ENCODE measurements at places on chromosomes 11 and 22.
A peak's percentile ranks its signal among the peaks of the same experiment; 100 is the strongest.

- no peak for DNase-seq
Observed at GRCh38 chr11:76803811-76804600, 20.9 kb downstream of the TSKU start.

DNA sequence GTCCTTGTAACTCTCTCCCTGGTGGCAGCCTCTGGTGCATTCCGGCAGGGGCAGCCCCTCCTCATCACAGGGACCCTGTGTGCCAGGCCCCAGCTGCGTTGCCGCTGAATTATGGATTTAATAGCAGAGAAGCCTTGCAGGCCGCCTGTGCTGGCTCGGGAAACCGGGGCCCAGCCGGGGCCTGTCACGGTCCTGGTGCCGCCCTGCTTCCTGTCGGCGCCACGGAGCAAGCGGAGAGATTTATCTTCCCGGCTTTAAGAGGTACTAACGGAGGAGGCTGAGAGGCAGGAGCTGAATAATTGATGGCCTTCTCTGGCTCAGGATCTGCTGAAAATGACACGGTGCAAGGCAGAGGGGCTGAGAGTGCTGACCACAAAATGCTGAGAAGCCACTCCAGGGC lies 54.0 kb upstream of the CCDC188 start:
- DNase-seq, result no peak

GRCh38 chr22:34917239-34917638 lies 148.7 kb upstream of the ISX start:
- DNase-seq, result no peak

GRCh38 chr11:36478700-36479329 lies 31.3 kb downstream of the TRAF6 start:
- peak; percentile 2 for DNase-seq

DNA sequence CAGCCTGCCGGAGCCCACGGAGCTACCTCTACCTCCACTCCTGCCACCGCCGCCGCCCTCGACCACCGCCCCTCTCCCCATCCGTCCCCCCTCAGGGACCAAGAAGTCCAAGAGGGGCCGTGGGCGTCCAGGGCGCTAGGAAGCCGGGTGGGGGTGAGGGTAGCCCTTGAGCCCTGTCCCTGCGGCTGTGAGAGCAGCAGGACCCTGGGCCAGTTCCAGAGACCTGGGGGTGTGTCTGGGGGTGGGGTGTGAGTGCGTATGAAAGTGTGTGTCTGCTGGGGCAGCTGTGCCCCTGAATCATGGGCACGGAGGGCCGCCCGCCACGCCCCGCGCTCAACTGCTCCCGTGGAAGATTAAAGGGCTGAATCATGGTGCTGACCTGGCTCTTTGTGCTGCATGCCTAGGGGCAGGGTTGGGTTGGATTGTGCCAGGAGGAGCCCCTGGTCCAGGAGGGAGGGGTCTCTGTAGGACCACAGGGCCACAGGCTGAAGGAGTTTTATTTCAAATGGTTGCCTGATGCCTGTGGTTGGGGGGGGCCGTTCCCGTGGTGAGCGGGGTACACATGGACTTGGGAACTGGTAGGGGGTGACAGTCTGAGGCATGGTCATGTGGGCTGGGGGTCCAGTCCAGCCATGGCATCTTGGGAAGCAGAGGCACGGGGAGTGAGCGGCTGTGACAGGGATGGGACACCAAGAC lies 2.3 kb downstream of the PTPRCAP start:
- no peak for DNase-seq

GRCh38 chr22:29737251-29738117 lies 17.7 kb downstream of the CABP7 start:
- no peak for DNase-seq

GRCh38 chr11:35158701-35159510 lies 19.9 kb downstream of the CD44 start:
- no peak for DNase-seq

- DNase-seq, result no peak
Observed at GRCh38 chr22:50544746-50545253, 899 bp upstream of the KLHDC7B start.

DNA sequence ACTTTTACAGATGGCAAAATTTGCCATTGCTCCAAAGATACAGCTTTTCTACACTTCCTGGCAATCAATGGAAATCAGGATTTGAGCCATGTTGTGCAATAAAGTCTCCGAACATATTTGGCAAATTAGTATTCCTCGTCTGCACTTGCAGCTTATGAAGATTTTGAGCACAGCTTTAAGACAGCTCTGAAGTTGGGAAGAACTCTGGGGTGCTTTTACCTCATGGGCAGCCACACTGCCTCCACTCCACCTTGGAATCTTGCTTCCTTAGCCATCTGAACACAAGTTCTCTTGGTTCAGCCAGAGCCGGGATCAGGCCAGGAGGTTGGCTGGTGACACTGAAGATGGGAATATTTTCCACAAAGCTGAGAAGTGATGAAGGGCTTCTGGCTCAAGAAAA lies 191.2 kb downstream of the CWF19L2 start:
- DNase-seq, result no peak

DNA sequence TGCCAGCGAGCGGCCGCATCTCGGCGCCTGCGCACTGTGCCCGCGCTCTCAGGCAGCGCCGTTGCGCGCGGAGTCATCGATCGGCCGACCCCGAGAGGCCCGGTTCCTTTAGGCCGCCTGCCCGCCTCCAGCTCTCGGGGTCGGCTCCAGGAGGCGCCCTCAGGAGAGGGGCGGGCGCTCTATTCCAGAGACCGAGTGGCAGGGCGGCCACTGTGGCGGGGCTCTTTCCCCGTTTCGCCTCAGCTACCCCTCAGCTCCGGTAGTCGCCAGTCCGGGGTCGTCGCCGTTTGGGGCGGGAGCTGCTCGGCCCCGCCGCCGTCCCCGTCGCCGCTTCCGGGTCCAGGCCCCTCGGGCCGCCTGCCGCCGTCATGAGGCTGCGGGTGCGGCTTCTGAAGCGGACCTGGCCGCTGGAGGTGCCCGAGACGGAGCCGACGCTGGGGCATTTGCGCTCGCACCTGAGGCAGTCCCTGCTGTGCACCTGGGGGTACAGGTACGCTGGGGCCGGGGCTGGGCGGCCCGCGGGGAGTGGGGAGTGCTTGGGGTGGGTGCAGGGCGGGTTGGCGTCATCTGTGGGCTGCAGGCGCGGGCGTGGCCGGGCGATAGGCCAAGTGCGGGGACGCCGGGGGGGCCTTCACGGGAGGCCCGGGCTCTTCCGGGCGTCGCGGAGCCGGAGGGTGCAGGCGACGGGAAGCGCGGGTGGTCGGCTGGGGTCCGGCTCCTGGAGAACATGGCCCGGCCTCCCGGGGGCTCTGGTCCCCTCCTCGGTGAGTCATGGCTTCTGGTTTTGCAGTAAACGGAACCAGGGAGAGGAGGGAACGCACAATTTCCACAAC lies at the start of gene FBXO7:
TSS of gene FBXO7 (plus strand) at position 177 of the 833 bp plus-strand sequence. CDS start at position 369, 192 bp downstream.
- peak; percentile 16 for DNase-seq

- DNase-seq, result no peak
Observed at GRCh38 chr11:42251984-42252383, 792.5 kb upstream of the LRRC4C start.

DNA sequence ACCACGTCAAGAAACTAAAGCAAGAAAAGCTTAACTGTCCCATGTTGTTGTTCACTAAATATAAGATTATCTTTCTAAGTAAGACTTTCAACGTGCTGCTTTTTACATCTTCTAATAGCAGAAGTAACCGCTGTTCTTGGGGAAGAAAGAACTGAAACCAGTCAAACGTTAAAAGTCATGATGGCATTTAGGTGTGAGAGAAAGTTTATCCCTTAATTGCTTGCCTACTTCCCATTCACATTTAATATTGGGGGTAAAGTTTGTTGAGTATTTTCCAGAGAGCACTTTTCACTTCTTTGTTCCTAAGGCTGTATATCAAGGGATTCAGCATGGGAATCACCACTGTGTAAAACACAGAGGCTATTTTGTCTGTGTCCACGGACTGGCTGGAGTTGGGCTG lies 970 bp downstream of the OR5B21 start:
- DNase-seq, result no peak

DNA sequence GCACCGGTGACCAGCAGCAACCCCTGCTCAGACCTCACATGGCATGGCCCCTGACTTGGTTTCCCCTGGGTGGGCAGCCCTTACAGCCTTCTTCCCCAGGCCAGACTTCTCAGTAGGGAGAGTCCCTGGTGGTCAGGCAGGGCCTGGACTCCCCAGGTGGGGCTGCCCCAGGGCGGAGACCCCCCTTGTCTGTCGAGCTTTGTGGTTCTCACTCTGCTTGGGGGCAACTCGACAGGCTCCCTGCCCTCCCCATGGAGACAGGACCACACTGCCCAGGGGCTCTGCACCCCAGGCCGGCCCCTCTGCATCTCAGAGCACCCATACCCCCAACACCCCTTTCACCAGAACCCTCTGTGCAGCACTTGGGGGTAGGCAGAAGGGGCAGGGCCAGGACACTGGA lies 87.7 kb downstream of the MORC2 start:
- no peak for DNase-seq

GRCh38 chr11:128494418-128495332 lies 92.7 kb downstream of the ETS1 start:
- DNase-seq, result no peak

DNA sequence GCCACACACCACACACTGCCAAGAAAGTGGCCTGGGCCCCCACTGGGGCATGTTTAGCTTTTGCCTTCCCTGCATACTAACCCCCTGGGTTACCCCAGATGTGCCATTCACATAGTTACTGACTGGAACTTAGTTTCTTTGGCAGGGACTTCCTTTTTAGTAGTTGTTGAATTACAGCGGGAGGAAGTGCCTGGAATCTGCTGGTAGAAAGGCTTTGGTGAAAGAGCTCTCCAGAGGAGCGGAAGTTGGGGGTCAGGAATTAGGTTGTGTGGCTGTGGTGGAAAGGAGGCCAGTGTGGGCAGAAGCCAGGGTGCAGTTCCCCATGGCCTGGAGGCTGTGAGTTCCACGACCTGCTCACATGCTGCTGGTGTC lies 69.0 kb downstream of the MED15 start:
- DNase-seq, result no peak

GRCh38 chr22:33898121-33898520 lies 22.2 kb downstream of the LARGE1 start:
- DNase-seq, result no peak

DNA sequence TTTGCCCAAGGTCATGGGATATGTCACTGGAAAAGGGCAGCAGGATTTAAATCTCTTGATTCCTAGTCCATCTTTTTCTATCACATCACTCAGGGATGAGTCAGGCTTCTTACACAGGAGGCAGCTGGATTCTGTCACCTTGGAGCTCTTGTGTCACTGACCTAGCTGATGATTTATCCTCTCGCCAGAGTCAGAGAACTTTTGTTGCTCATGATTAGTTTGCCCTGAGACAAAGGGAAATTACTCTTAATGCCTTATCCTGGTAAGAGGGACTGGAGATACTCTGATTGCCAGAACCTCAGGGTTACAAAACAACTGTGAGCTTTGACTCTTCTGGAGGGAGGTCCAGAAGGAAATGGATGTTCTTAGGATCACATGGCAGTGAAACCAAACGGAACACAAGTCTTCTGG lies 10.1 kb downstream of the COA4 start:
- no peak for DNase-seq

- no peak for DNase-seq
Observed at GRCh38 chr22:42368379-42369249, 63.6 kb downstream of the NFAM1 start.

DNA sequence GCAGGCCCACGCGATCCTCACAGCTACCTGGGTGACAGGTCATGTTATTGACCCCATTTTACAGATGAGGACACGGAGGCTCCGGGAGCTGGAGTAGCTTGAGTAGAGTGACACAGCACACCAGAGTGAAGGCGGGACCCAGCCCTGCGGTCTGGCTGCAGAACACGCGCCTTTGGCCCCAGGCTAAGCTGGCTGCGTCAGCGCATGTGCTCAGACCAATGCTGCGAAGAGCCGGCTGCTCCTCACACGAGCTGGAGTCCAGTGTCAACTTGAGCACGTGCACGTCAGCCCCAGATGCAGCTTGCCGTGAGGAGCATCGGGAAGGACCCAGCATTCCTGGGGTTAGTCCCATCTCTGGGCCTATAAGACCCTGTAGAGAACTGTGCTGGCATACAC lies 49.9 kb downstream of the SCUBE1 start:
- no peak for DNase-seq

DNA sequence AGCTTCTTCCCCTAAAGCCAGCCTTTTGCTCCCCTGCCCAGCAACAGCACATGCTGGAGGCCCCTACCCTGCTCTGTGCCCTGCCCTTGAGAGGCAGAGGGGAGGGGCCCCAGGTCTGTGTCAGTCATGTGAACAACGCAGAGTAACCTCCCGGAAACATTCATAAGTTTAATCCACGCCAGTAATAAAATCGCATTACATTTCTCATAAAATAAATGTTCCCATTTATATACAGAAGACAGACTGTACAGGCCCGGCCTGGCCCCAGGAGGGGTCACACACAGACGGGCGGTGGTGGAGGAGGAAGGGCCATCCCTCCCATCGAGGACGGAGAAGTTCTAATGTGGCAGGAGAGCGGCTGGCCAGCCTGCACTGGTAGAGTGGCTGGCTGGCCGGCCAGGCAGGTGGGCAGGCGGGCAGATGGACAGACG lies 39.5 kb downstream of the LMO1 start:
- DNase-seq, result no peak

- no peak for DNase-seq
Observed at GRCh38 chr11:7525424-7525823, 11.6 kb downstream of the PPFIBP2 start.

DNA sequence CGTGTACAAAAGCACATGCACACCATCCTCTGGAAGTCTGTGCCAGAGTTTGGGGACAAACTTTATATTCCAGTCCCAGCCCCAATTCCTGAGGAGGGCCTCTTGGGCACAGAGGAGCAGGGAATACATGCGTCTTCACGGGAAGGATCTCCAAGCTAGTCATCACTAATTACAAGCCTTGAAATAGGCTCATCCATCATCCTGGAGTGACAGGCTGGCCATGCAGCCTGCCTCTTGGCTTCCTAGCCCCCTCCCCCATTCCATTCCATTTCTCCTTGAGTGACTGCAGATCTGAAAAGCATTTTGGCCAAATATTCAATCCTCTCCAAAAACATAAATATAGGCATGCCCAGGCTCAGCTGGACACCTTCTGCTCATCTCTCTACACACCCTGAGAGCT lies 24.8 kb downstream of the SERPING1 start:
- DNase-seq, result no peak

- DNase-seq, result no peak
Observed at GRCh38 chr11:110445437-110445836, 15.7 kb downstream of the FDX1 start.

DNA sequence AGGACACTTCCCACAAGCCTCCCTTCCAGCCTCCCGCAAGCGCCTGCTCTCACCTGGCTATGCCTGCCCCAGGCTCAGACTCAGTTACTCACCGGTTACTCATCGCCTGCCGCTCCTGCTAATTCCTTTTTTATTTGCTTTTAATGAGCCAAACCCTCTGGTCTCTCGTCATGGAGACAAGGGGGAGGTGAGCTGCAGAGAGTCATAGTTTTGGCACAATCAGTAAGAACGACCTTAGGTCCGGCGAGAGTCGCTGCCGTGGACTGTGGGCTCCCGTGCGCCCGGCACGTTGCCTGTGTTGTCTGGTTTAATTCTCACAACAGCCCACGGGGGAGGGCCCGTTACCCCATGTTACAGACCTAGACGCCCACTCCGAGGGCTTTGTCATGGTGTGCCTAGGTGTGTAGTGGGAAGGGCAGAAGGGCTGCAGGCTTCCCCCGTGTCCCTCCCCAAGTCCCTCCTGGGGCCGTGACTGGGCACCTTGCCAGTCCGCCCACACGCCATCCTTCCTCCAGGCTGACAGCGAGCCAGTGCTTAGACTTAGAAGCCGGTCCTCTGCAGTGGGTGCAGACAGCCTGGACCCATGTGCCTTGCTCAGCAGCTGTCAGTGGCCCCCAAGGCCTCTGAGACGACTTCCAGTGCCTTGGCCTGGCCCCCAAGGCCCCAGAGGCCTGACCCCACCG lies 42.2 kb downstream of the WNT7B start:
- no peak for DNase-seq

All from NCI-H1436 treated with DMSO at 0.1 percent for 48 hours (cell line).